NCI-H2171 treated with DMSO at 0.1 percent for 48 hours (cell line): ENCODE measurements at places on chromosomes 5 and 9.

- no peak for DNase-seq
Measured at GRCh38 chr5:127770272-127770671, 67.1 kb downstream of the CCDC192 start.

GRCh38 chr9:104280711-104281110, 186.6 kb downstream of the SMC2 start:
- no peak for DNase-seq

DNA sequence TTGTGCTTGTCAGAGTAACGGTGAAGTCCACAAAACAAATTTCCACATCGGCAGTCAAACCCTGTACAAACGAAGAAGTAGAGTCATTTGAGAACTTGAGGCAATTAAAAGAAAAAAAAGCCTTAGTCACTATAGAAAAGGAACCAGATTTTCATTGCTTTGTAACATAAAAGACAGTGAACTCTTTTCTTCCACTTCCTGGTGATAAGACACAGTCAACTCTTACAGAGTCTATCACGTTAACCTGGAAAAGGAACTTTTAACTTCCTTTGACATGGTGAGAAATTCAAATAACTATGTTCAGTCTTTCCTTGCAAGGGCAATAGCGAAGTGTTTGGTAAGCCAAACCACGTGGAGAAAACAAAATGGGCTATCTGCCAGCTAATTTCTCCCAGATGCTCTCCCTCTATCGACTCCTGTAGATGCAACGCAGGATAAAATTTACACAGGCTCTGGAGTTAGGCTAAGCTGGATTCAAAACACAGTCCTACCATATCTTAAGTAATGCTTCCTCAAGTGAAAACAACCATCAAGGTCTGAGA, 8.9 kb downstream of the ZFAND5 start:
- DNase-seq: peak; percentile 74

GRCh38 chr5:105882956-105883481, 1787.7 kb downstream of the EFNA5 start:
- DNase-seq: no peak

DNA sequence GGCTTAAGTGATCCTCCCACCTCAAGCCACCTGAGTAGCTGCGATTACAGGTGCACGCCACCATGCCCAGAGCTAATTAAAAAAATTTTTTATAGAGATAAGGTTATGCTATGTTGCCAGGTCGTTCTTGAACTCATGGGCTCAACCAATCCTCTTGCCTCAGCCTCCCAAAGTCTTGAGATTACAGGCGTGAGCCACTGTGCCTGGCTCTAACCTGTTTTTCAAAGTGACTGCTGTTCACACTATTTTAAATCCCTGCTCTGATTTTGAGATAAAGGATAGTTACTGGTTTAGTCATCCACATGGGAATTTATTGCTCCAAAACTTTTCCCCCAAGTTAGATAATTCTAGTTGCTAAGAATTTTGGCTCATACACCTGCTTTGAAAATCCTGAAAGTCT, 48.2 kb upstream of the MTMR12 start:
- no peak for DNase-seq

GRCh38 chr5:126186210-126186609, 237.0 kb upstream of the GRAMD2B start:
- DNase-seq: no peak

- no peak for DNase-seq
Measured at GRCh38 chr9:91768507-91768906, 181.5 kb downstream of the ROR2 start.

- no peak for DNase-seq
Measured at GRCh38 chr5:1795506-1795905, 4.1 kb downstream of the MRPL36 start.

DNA sequence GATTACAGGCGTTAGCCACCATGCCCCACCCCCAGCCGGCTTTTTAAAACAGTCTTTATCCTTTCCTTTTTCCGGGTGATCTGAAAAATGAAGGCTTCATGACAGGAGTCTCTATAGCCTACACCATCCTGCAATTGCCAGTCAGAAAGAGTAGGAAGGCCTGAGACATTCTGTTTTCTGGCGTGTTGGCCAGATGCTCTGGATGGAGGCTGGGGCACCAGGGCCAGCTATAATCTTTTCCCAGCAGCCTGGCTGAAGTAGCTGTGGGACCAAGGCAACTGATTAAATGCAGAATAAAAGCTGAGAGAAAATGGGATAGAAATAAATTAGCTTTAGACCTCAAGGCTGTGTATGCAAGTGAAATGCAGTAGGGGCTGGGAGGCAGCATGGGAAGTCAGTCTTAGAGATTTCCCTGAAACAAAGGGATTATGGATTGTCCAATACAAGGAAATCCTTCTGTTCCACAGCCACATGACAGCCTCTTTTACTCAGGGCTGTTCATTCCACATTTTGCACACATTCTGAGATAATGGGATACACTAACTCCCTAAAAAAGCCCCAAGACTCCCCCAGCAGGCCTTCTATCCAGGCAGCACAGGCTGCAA, 116.0 kb upstream of the LRRTM2 start:
- DNase-seq: no peak

DNA sequence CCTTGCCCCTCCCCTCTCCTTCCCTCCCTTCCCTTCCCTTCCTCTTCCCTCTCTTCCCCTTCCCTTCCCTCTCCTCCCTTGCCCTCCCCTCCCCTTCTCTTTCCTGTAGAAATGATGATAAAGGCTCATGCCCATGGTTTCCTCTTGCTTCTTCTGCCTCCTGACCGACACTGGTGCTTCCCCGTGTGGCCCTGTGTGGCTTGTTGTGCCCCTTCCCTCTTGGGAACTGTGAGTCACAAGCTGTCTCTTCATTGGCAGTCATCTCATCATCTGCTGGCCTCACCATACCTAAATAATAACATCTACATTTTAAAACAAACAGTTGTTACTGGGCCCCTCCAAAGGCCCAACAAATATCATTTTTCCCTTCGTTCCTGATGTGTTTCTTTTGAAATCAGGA, 11.7 kb upstream of the CARNMT1 start:
- no peak for DNase-seq

DNA sequence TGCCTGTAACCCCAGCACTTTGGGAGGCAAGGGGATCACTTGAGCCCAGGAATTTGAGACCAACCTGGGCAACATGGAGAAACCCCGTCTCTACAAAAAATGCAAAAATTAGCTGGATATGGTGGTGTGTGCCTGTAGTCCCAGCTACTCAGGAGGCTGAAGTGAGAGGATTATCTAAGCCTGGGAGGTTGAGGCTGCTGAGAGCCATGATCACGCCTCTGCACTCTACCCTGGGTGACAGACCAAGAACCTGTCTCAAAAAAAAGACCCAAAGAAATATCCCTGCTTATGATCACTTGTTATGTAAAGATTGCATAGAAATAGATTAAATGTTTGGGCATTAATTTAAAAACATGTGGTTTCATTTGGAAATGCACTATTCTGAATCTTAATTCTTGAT, 125.1 kb downstream of the UGCG start:
- DNase-seq: no peak

- no peak for DNase-seq
Measured at GRCh38 chr5:141843156-141843927, 34.9 kb downstream of the PCDH1 start.

- peak; percentile 63 for DNase-seq
Measured at GRCh38 chr5:160021831-160022446, 13.0 kb downstream of the TTC1 start.

DNA sequence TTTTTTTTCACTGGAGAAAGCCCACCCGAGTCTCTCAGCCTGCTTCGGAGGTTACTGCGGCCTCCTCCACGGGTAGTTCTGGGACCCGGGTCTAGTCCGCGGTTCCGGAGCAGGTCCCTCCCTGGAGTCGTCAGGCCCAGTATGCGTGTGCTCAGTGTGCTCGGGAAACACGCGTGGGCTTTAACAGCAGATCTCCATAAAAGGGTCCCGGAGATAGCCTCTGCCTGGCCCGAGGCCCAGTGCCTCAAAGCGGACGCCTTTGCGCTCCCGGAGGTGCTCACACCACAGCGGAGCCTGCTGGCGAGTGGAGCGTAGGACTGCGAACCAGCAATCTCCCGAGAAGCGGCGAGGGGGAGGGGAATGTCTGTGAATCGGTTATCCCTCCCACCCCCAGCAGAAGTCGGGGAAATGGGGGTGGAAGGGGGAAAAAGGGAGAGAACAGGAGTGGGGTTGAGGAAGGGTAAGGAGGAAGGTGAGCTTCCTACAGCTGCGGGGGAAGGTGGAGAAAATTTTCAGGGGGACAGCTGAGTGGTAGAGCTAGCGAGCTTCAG, 28.7 kb downstream of the CDKN2A start:
- DNase-seq: no peak

- no peak for DNase-seq
Measured at GRCh38 chr9:130627896-130628792, 36.2 kb upstream of the PRDM12 start.

GRCh38 chr5:134845335-134845851, 375 bp upstream of the C5orf24 start:
- DNase-seq: no peak

DNA sequence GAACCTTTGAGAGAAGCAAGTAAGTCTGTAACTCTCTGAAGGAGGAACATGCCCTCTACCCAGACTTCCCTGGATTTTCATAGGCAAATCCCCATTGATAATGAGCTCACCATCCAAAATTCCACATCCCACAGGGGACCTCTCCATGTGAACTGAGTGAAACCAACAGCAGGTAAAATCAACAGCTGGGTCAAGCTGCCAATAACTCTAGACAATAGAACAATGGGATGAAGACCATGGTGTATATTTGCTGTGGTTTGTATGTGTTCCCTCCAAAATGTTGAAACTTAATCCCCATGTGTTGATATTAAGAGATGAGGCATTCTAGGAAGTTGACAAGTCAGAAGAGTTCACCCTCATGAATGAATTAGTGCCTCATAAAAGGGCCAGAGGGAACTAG, 110.2 kb upstream of the MYO10 start:
- DNase-seq: no peak

DNA sequence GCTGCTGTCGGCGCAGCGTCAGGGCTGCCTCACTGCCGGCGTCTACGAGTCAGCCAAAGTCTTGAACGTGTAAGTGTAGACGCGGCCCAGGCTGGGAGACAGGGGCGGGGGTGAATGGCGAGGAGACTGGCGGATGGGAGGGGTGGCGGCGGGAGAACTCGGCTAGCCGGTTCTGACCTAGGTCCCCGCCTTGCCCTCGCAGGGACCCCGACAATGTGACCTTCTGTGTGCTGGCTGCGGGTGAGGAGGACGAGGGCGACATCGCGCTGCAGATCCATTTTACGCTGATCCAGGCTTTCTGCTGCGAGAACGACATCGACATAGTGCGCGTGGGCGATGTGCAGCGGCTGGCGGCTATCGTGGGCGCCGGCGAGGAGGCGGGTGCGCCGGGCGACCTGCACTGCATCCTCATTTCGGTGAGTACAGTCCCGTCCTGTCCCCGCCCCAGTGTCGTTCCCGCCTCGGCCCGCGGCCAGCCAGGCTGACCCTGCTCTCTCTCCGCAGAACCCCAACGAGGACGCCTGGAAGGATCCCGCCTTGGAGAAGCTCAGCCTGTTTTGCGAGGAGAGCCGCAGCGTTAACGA, 745 bp downstream of the GADD45G start:
- peak; percentile 47 for DNase-seq

- no peak for DNase-seq
Measured at GRCh38 chr5:110956913-110957813, 114.3 kb upstream of the TSLP start.

DNA sequence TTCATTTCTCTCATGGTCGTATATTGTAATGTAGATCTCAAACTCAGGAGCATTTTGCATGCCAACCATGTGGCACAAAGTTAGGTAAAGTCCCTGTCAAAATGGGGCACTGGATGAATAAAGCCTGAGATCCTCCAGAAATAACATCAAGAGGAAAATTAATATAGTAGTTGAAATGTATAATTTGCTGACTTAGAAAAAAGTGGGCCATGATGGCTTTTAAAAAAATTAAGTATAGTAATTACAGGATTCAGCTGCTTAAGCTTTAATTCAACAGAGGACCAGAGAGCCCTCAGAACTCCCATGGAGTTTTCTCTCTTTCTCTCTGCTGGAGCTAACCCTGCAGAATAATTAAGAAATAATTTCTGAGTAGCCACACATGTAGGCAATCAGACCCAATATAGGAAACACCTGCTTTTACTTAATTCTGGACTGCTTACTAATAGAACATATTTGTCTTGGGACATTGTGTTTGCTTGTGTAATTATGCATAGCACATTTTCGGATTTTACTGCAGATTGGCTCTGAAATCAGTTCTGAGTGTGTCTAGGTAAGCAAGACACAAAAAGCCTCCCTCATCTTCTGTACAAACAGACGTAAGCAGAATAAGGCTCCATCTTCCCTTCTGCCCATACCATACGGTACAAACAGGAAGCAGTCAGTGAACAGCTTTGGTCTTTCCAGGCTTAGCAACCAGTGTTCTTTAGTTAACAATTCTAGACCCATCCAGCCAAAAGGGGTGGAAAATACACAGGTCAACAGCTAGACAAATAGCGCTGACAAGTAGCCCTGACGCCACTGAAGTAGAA, 26.5 kb upstream of the PCSK1 start:
- DNase-seq: no peak

DNA sequence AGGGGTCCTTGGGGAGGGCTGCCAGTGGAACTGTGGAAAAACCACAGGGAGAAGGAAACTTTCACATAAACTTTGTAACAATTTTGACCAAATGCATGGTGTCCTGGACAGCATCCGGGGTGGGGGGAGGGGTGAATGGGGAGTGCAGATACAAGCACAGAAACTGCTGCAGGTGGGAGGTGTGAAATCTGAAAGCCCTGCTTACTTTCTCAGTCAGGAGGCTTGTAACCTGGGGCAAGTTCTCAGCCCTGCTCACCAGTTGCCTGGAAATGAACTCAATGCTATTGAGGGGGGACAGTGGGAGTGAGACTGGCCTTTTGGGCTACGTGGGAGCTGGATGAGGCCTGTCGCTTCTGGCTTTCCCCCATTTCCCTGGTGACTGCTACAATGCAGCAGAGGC, 694.5 kb upstream of the ZNF608 start:
- DNase-seq: no peak

DNA sequence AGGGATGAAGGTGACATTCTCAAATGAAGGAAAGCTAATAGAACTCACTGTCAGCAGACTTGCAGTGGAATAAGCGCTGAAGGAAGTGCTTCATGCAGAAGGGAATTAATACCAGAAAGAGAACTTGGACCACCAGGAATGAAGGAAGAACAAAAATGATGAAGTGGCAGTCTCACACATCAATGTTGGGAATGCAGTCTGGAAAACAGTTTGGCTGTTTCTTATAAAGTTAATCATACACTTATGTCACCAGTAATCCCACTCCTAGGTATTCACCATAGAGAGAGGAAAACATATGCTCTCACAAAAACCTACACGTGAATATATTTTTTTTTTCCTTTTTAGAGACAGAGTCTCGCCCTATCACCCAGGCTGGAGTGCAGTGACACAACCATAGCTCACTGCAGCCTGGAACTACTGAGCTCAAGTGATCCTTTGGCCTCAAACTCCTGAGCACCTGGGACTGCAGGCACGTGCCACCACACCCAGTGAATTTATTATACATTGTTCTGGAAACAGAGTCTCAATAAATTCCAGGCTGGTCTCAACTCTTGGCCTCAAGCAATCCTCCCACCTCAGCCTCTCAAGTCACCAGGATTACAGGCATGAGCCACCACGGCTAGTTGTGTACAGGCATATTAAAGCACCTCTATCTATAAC, 81.2 kb downstream of the ROR2 start:
- DNase-seq: no peak

GRCh38 chr5:76548525-76549229, 74.5 kb downstream of the F2RL2 start:
- no peak for DNase-seq
